ENCODE measurements at places on chromosomes 7 and 10. TPM values are rescaled to one million over a fixed set of nuclear protein-coding genes. Genes with fewer than 3 reads are reported as not detected.

The AFAP1L2 gene
- total RNA-seq: 15.7 TPM

The HOXA7 gene
- total RNA-seq: not detected

The TAS2R4 gene
- total RNA-seq: 0.96 TPM

The HMX2 gene
- total RNA-seq: not detected

The DNAJB9 gene
- 50.3 TPM for total RNA-seq

The C7orf25 gene
- 3.9 TPM for total RNA-seq

The ZNF485 gene
- 5.8 TPM for total RNA-seq

The AKR1C8 gene
- total RNA-seq: not detected

The SERPINE1 gene
- total RNA-seq: 126 TPM

The NKX1-2 gene
- 2.2 TPM for total RNA-seq

The CCZ1 gene
- 47.5 TPM for total RNA-seq

The NEURL1 gene
- total RNA-seq: 0.24 TPM

The KLF14 gene
- total RNA-seq: not detected

The FBXW4 gene
- 29.2 TPM for total RNA-seq

The PON3 gene
- 0.96 TPM for total RNA-seq

The TUBAL3 gene
- 0.72 TPM for total RNA-seq

The FOXI2 gene
- not detected for total RNA-seq

The PDIA4 gene
- total RNA-seq: 409 TPM

The LIPJ gene
- total RNA-seq: not detected

The FLNC gene
- total RNA-seq: 8.0 TPM

The TBC1D12 gene
- 11.6 TPM for total RNA-seq

The NEBL gene
- total RNA-seq: 9.2 TPM

The CFTR gene
- total RNA-seq: 2.4 TPM

The LIPK gene
- total RNA-seq: 0.48 TPM

The PTF1A gene
- not detected for total RNA-seq

The SPDYE11 gene
- total RNA-seq: not detected

The FUOM gene
- total RNA-seq: 28.2 TPM

The SLC39A12 gene
- not detected for total RNA-seq

The AGMO gene
- total RNA-seq: 0.43 TPM

The SEPTIN14 gene
- not detected for total RNA-seq

The FZD1 gene
- 4.1 TPM for total RNA-seq

The ADARB2 gene
- under 0.01 TPM for total RNA-seq

The AMZ1 gene
- total RNA-seq: under 0.01 TPM

The IGFBP3 gene
- 133 TPM for total RNA-seq

The RELN gene
- total RNA-seq: 0.21 TPM

The FAM13C gene
- total RNA-seq: 0.24 TPM

The CHAT gene
- total RNA-seq: not detected

The KCNMA1 gene
- total RNA-seq: 16.8 TPM

The PPP1R17 gene
- total RNA-seq: not detected

The HPSE2 gene
- not detected for total RNA-seq

The KLHL7 gene
- 33.7 TPM for total RNA-seq

The ADCY1 gene
- 1.9 TPM for total RNA-seq

The ANLN gene
- 8.2 TPM for total RNA-seq

The GATA3 gene
- total RNA-seq: under 0.01 TPM

The ACHE gene
- total RNA-seq: 0.24 TPM

The NAT16 gene
- total RNA-seq: not detected

The TMEM26 gene
- not detected for total RNA-seq

The CH25H gene
- not detected for total RNA-seq

The WDR86 gene
- 0.24 TPM for total RNA-seq

The CHN2 gene
- not detected for total RNA-seq

The CYP26A1 gene
- total RNA-seq: not detected

The IL15RA gene
- 1.3 TPM for total RNA-seq

The ATP5MK gene
- total RNA-seq: 240 TPM

The SPDYE16 gene
- total RNA-seq: not detected

Data from tracheal epithelial cell (primary cell).